Substantia nigra (tissue), 51 donors: ENCODE measurements at places on chromosomes 5 and 9.

GRCh38 chr9:116701940-116702642 is 15.0 kb downstream of the TRIM32 start:
- no peak for DNase-seq

DNA sequence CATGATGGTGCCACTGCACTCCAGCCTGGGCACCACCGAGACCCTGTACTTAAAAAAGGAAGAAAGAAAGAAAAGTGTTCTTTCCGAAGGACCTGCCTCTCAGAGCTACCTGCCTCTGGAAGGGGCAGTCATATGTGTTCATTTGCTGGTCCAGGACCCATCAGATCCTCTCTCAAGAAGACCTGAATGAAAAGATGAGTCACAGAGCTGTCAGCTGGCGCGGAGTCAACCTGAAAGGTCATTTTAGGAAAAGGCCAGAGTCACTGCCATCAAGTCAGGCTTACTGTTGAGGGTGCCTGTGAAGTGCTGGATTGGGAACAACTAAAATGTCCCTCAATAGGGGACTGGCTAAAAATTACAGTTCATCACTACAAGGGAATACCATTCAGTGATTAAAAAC is 14.9 kb upstream of the HRH2 start:
- DNase-seq = no peak

GRCh38 chr9:121608168-121608853 is 43.1 kb upstream of the DAB2IP start:
- no peak for DNase-seq

- DNase-seq = no peak
These were observed 66.1 kb upstream of the ADRA1B start for GRCh38 chr5:159850160-159850559.

DNA sequence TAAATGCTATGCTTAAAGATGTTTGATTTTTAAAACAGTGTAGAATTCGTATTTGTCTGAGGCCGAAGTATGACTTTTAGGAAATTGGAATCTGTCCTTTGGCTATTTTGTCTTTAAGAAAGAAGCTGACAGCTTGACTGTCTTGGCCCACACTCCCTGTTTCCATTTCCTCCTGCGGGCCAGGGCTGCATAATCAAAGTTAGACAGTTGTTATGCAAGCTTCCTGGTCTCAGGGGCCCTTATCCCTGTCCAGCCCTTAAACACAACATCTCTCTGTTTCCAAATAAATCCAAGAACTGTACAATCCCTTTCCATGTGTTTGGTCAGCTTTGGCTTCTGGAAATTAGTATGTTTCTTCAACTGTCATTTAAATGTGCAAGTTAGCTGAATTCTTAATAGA is 54.6 kb upstream of the ECM2 start:
- DNase-seq = no peak

DNA sequence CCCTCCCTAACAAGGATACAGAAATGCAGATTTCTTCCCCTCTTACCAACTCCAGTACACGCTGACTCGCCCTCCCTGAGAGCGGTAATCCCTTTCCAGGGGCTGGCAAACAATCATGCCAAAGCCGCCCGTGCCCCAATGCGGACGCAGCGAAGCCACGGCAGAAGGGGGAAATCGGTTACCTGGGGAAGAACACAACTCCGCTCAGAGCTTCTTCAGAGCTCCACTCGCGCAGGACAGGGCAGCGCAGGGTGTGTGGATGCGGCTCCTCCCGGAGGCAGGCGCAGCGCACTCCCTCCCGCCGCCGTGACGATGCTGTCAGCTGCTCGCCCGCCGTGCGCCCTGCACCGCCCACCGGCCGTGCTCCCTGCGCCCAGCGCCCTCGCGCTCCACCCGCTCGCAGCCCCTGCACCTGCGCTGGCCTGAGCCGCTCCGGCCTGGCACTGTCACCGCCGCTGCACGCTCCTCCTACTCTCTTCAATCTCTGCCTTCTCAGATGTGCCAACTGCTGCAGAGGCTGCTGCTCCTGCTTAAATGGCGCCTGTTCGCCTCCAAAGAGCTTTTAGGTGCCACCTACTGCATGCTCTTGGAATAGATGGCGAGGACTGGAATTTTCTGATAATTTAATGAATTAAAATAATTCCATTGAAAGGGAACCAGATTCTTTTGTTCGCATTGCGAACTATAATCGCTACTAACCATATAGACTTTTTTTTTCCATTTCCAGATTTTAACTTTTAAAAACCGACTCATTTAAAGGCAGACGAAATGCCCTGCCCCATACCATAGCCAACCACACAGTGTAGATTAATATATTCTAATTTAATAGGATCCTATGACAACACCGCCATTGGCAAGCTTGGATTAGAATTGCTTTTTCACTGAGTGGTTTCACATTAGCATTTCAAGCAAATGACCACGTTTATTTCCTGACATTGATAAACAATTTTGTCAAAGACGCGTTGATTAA is at the start of gene DIRAS2:
Gene DIRAS2, minus strand, starts transcription at position 255 of the 970 bp plus-strand sequence. CDS start 28,997 bp downstream, outside the sequence.
- DNase-seq = peak; percentile 50

GRCh38 chr5:79151942-79152671 is 40.5 kb downstream of the BHMT start:
- DNase-seq = no peak

GRCh38 chr9:84123648-84124406 is 143.2 kb downstream of the RMI1 start:
- DNase-seq = no peak

- DNase-seq = no peak
These were observed 30.6 kb upstream of the ASS1 start for GRCh38 chr9:130414081-130414731.

DNA sequence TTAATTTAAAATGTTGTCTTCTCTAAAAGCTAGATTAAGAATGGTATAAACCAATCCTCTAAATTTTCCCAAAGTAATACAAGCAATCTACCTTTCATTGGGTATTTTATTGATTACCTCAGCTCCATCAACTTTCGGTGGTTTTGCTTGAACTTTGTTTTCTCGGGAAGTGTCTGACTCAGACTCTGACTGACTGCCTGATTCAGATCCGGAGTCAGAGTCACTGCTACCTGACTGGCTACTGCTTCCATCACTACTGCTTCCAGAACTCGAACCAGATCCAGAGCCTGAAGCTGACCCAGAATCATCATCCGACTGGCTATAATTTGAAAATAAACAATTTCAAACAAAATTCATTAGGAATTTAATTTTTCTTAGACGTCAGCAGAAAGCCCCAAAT is 24.0 kb downstream of the CHD1 start:
- no peak for DNase-seq

DNA sequence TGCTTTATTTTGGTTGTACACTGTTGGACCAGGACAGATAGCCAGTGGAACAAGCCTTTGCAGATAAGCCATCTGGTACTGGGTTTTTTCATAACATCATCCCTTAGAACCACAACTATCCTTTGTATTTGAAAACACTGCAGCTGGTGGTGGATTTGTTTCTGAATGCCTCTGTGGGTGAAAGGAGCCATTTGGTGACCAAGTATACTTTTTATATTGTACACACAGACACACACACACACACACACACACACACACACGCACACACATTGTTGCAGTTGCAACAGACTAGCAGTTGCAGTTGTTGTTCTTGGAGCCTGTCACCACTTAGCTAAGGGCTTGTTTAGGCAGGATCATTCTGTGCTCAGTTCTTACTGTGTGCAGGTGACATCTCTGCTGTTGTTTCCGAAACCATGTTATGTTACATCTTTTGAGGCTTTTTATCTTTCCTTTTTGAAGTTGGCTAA is 22.9 kb upstream of the CAVIN4 start:
- no peak for DNase-seq

GRCh38 chr9:106890608-106891007 is 27.6 kb downstream of the ZNF462 start:
- DNase-seq = no peak

DNA sequence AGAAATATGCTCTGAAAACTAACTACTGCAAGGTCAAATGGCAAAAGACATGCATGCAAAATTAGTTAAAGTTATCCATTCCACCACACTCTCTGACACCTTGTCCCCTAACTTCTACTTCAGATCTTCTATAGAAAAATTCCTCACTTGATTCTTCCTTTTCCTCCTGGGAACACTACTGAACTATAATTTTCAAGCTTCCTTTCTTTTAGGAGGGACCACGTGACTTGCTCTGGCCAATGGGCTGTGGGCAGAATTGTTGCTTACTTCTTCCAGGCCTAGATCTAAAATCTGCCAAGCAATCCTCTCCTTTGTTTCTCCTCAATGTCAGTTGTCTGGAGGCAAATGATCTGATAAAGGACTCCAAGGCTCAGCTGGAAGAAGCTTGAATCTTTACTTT is 441.0 kb downstream of the CDK5RAP2 start:
- DNase-seq = no peak
